ENCODE measurements at places on chromosomes 4 and X. TPM values are rescaled to one million over a fixed set of nuclear protein-coding genes. Genes with fewer than 3 reads are reported as not detected.

DNA sequence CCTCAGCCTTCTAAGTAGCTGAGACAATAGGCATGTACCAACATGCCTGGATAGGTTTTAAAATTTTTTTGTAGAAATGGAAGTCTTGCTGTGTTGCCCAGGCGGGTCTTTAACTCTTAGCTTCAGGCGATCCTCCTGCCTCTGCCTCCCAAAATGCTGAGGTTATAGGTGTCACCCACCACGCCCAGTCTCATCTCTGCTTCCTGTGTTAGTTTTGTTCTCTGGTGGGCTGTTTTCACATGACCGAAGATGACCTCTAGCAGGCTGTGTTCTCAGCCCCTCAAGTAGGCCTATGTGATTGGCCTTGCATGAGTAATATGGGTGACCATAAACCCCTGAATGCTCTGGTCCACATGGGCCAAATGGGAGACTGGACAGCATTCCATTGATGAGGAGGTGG, 56.8 kb upstream of the MSANTD1 start:
- no peak for DNase-seq

- DNase-seq, result no peak
Measured at GRCh38 chr4:153122855-153123254, 81.4 kb upstream of the TRIM2 start.

- DNase-seq, result no peak
Measured at GRCh38 chr4:8115203-8115520, 43.5 kb downstream of the ABLIM2 start.

Gene UGT2B10
- total RNA-seq, result 0.58 TPM

Gene KLHL4
- 0.34 TPM for total RNA-seq

DNA sequence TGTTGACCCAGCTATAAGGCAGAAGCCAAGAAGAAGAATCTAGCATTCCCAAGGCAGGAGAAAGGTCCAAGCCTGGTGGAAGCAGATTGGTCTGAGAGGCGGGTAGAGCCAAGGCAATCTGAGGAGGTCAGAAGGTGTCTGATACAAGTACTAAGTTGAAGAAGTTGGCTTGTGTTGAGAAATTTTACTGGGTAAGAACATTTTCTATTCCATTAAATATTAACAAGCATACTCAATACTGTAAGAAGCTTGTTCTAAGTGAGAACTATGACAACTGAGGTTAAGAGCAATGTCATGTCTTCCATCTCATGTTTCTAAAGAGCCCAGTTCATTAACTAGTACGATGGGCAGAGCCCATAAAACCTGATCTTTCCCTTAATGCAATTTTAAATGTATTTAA, 75.0 kb downstream of the FAM13A start:
- no peak for DNase-seq

Measured in left colon (tissue), 2 donors.